ENCODE measurements at places on chromosomes 2 and 18.

GRCh38 chr2:111100087-111100764 is 20.5 kb upstream of the BCL2L11 start:
- no peak for DNase-seq

DNA sequence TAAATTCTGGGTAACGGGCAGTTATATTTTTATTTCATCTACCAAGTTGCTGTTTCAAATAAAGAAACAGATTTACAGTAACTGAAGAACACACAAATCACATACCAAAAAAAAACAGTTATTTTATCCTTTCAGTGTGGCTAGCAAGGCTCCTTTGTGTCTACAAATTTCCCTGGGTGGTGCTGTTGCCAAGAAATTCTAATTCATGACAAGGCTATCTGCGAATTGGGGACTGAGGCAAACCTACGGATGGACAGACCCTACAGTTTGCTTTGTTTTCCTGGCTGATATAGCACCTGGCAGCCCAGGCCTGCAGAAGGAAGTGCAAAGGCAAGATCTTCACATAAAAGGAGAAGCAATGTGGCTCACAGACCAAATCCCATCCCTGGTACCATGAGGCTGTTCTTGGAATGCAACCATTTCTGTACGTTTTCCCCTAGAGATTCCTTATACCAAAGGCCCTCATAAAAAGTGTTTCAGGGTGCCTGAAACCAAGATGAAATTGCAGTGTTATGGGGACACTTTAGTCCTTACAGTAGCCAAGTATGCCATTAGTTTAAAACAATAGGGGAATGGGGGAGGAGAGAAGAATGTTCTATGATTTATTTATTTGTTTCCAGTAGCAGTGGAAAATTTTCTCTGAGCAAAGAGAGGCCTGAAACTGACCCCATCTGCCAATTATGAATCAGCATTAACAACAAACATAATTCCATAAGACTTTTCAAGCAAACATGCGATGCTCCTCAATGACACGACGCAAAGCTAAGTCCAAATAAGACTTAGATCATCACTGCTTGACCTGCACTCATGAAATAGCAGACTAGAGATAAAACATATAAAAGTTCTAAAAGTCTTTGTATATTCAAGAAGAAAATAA is 4.3 kb downstream of the KLF7 start:
- no peak for DNase-seq

- no peak for DNase-seq
Observed at GRCh38 chr2:100909534-100910081, 89.7 kb downstream of the NPAS2 start.

DNA sequence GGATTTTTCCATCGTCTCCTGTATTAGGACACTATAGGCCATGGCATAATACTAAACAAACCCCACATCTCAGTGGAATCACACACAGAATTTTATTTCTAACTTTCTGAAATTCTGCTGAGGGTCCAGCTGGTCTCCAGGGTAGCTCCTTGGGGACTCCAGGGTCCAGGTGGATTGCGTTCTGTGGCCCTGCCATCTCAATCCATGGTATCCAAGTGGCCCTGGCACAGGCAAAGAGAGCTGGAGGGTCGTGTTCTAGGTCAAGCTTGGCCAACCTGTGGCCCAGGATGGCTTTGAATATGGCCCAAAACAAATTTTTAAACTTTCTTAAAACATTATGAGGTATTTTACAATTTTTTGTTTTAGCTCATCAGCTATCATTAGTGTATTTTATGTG is 134.6 kb downstream of the CTIF start:
- DNase-seq: no peak

- DNase-seq: no peak
Observed at GRCh38 chr18:49175071-49175470, 224.3 kb upstream of the SMAD7 start.

GRCh38 chr2:118473846-118474540 is 373.5 kb downstream of the EN1 start:
- DNase-seq: no peak

DNA sequence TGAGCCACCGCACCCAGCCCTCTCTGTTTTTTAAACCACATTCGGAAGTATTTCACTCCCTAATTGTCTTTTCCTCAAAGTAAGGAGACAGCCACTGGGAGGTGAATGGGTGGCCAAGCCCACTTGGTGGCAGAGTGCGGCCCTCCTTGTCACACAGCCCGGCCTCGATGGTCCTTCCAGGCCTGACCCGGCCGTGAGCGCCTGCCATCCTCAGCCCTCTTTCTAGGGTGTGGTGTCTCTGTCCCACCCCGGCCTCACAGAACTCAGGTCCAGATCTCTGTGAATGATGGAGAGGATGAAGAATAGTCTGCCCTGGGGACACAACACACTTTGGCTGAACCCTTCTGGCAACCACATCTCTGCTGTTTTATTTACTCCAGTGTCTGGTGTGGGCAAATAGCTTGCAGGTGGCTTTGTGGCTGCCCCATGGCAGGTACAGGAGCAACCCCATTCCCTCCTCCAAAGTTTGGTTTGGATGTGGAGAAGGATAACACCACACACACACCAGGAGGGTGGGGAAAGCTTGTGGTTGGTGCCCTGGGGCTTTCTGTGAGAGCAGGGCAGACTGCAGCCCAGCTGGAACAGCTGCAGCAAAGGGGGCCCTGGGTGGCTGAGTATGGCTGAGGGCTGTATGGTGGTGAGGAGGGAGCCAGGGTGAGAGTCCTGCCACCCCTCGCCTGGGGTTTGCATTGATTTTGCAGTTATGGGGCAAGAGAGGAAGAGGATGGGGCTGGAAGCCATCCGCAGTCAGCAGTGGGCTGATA is 88.6 kb downstream of the FAM168B start:
- no peak for DNase-seq

DNA sequence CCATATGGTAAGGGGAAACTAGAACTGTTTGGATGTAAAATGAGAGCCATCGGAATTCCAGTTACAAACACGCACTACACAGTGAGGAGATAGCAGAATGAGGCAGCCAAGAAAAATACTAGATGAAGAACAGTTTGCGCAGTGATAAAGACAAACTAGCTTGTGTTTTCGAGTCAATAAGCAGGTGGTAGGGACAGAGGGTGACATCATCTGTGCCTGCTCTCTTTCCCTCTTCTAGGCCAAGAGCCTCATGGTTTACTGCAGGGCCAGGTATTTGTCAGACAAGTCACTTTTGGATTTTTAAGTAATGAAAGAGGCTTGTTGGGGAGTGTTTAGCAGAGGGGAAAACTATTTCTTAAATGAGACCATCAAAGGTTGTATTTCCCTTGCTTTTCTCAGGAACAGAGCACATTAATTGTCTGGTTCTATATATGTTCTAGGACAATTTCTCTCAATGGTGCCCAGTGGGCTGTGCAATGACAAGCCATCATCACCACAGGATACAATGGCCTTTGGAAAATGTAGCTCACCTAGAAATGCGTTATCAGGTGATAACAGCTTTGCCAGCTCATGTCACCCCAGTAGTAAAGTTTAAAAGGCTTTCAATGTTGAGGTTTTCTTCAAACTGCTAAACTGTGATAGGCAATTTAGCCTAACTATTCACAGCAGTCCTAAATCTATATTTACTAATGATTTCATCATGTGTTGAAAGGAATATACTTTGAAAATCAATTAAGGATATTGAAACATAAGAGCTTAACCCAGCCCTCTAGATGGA is 1210.3 kb upstream of the ZEB2 start:
- DNase-seq: no peak

GRCh38 chr2:60998628-60999545 is 18.6 kb upstream of the PEX13 start:
- no peak for DNase-seq

DNA sequence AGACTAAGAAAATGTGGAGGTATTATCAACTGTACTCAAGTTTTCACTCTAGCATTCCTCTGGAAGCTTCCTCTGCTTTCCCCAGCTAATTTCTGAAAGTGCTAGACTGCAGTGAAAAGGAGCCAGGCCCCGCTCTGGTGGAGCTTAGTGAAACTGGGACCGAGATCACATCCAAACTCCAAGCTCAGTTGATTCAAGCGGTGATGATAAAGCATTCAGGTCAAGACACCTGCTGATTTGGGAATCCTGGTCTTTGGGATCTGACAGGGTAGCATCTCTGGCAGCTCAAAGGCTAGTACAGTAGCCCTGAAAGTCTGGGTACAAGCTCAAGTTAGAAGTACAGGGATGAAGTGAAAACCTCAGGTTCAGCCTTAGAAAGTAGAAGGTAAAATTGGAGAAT is 120.2 kb upstream of the CRIM1 start:
- DNase-seq: no peak

DNA sequence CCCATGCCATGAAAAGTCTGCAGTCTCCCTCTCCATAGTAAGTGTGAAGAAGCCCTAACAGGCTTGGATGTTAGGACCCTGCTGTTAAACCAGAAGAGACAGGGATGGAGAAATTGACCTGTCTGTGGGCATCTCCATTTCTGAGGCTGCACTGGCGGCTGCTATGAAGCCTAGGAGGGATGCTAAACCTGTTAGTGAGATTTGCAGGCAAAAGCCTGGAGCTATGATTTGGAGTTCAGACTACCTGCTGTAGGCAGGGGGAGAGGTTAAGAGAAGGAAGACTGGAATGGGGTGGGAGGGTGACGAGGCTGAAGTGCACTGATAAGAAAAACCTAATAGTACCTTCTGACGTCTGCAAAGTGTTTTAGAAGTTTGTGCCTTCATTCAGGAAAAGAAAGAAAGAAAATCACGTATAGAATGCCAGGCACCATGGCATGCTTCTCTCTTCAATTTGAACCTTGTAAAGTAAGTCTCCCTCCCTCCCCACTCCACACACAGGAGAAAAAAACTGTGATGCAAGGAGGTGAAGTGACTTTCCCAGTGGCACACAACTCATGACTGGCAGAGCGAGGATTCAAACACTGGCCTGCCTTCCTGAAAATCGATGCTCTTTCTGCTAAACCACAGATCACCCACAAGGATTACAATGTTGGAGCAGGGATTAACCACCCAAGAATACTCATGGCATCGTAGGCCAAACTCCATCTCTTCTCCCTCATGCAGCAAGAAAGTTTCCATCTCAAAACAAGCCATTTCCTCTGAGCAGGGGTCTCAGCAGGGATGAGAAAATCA is 98.5 kb upstream of the PKDCC start:
- no peak for DNase-seq

GRCh38 chr2:208072250-208072892 is 47.0 kb upstream of the PLEKHM3 start:
- DNase-seq: no peak

DNA sequence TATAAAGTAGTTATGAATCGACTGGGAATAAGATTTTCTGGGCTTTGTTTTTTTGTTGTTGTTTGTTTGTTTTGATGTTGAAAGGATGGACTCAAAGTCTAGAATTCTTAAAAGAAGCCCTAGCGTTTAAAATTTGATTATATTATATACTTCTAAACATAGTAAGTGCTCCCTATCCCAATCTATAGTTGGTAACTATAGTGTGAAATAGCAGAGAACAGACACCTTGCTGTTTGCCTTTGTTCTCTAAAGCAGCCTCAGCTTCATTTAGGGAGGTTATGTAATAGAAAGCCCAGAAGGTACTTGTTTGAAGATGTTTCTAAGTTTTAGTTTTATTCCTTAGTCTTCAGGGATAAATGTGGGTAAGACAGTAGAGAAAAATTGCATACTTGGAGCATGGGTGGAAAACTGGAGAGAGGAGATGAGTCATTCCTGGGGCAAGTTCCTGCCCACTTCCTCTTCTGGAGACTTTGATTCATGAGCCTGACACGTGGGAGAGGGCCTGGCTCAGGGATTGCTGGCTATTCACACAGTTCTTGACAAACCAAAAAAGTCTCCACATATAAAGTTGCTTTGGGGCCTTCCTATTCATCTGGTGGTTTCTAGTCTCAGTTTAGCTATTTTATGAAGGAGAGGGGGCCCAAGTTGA is 131.9 kb downstream of the MYO1B start:
- DNase-seq: peak; percentile 42

DNA sequence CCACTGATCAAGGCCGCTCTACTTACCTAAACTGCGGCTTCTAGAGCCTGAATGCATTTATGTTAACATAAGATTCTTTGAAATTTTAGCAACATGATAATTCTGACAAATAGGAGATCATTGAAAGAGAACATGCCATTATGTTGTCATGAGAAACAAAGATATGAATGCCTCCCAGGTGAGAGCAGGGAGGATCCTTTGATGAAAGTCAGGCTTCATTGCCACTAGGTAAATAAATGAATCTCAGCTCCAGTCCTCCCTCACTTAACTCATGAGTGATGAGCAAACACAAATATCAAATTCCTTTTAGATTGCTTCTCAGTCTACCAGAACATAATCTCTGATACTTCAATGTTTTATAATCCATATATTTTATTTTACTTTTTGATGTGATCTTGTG is 463.2 kb upstream of the CDH7 start:
- DNase-seq: no peak

- no peak for DNase-seq
Observed at GRCh38 chr2:158512323-158512722, 55.6 kb downstream of the PKP4 start.

GRCh38 chr2:190311893-190312634 is 7.6 kb downstream of the HIBCH start:
- DNase-seq: no peak

DNA sequence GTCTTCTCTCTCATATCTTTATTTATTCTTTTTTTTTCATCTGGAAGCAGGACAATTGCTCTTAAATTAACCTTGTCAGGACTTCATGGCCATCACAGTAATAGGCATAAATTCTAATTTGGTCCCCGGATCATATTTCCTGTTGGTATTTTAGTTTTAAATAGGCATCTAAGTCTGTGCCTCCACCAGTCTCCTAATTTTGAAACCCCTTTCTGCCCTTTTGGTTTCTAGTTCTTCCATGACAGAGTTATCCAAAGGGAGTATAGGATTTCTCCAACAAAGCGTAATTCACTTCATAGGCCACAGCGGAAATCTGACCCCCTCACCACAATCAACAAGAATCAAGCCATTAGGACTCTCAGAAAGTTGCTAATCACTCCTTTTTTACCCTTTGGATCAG is 3.8 kb downstream of the EPHA4 start:
- no peak for DNase-seq

GRCh38 chr2:210268281-210268680 is 43.0 kb upstream of the ACADL start:
- no peak for DNase-seq

DNA sequence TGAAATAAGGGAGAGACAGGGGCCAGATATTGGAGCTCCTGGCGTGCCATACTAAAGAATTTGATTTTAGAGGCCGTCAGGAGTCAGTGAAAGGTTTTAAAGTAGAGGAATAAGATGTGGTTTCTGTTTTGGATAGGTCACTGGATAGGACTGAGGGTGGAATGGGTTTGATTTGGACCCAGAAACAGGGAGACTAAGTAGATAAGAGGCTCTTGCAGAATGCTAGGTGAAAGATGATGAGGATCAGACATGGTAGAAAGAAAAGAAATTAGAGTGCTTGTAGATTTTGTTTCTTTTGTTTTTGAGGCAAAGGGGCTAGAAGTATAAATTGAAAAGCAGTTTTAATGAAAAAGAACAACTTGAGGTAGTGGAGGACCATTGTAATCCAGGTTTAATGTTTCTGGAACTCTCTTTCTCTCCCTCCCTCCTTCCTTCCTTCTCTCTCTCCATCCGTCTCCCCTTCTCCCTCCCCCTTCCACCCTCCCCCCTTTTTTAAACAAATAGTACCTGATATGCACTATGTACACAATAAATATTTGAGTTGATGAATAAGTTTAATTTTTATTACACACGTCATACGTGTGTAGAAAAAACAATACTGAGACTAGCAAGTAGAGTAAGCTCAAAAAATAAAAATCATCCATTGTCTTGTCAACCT is 1.9 kb downstream of the NDUFV2 start:
- no peak for DNase-seq

All from SIG-M5 (cell line).